Activated CD4-positive, alpha-beta T cell treated with anti-CD3 and anti-CD28 coated beads, Interleukin-2, amount 10 ng/mL, durations not matched to agents 7 days and 5 days (primary cell): ENCODE measurements at places on chromosomes 3 and 15.

DNA sequence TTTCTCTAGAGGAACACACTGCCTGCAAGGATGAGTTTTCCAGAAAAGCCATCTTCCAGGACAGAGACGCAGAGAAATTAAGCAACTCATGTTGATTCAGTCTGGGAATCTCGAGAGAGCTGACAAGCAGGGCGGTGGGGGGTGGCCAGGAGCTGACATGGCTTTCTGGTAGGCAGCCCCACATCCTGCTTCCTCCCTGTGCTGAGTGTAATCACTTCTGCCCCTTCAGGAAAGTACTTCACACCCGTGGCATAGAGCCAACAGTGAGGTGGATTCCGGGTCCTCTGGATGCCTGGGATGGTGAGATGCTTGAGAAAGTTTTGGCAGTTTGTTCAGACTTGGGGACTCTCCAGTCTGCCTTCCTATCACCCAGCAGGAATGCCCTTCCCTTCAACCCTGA lies 221.1 kb downstream of the SLCO3A1 start:
- DNase-seq: no peak

- no peak for DNase-seq
Measured at GRCh38 chr3:32522682-32523081, 20.0 kb upstream of the CMTM6 start.

DNA sequence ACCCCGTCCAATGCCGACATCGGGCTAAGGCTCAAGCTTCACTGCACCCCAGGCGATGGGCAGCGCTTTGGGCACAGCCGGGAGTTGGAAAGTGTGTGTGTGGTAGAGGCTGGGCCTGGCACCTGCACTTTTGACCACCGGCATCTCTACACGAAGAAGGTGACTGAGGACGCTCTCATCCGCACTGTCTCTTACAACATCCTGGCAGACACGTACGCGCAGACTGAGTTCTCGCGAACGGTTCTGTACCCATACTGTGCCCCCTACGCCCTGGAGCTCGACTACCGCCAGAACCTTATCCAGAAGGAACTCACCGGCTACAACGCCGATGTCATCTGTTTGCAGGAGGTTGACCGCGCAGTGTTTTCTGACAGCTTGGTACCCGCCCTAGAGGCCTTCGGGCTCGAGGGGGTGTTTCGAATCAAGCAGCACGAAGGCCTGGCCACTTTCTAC lies 1.0 kb downstream of the PDE12 start:
- DNase-seq: peak; percentile 59

DNA sequence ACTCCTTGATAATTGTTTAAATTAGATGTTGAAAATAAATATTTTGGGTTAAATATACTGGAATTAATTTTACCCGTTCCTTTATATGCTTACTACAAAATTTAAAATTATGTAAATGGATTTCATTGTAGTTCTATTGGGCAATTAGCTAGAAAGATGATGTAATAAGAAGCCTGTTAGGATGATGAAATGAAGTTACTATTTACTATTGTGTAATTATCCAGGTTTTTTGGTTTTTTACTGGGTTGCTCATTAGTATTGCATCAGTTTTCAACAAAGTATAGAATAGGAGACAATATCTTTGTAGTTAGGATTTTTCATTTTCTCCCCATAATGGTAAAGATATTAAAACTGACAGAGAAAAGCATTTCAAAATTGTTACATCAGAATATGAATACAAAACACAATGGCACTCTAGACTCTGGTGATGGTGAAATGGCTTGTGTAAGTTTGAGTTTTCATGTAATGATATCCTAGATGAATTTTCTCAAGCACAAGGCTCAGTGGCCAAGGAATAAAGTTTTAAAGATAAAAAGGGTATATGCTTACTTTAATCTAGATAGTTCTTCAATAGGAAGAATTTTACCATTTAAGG lies 222.0 kb downstream of the P3H2 start:
- DNase-seq: no peak

DNA sequence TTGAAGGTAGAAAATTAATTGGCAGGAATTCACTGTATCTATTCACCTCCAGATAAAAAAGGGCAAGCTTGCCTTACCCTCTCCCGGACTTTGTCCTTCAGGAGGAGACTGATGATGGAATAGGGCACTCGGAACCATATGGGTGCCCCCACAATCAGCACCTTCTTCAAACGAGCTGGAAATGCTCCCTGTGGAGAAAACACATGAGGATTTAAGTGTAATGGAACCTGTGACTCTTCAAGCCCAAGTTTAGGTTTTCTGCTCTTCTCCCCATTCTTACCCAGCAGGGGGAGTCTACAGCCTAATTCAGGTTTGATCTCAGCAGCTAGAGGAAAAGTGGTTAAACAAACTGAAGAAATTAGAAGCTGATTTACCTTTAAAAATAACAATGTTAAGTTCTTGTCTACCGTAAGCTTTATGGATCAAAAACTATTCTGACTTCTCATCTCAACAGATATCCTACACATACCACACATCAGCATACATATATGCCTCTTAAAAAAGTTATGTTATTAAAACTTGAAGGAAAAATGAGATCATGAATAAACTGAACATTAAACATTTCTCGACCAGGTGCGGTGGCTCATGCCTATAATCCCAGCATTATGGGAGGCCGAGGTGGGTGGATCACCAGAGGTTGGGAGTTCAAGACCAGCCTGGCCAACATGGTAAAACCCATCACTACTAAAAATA lies 57.5 kb upstream of the SIN3A start:
- peak; percentile 53 for DNase-seq

DNA sequence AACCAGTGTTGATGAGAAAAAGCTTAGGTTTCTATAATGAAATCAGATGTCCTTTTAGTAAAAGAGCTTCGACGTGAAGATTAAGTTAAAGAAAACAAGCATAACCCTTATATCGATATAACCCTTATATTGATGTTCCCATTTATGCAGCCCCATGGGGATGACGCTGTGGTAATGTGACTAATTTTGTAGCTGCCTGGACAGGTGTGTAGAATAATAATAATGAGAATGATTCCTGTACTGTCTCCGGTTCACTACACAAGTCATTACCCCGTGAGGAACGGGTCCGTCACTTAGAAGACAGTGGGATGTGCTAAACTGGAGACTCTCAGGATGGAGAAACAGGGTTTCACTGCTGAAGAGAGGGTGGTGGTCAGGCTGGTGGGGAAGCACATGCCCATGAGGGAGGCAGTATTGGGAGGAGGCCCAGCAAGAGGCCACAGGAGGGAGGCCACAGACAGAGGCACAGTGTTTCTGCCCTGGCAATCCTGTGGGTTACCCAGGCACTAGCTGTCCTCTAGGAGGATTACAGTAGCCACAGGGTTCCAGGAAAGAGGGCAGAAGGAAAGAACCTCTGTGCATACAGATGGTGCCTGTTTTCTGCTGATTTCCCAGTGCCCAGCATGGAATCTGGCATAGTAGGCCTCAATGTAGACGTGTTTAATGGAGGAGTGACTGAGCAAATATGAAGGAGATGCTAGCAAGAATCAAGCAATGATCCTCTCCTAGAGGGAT lies 191.1 kb upstream of the TSC22D2 start:
- no peak for DNase-seq

DNA sequence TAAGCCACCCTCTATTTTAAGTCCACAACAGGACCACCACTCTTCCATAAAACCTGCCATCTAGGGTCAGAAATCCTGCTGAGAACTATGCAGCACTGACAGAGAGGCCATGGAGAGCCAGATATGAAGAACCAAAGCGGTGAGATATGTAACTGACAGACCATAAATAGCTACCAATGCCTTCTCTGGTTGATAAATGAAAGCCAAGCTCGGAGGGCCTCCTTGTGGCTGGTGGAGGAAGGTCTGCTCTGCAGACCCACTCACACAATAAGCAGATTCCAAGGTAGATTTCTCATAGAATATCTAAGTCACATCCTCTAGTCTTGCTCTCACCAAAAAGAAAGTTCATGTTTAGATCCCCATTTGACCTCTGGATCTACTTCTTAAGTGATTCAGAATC lies 38.9 kb downstream of the RYK start:
- peak; percentile 25 for DNase-seq

GRCh38 chr3:159763602-159764489 lies 224.8 kb upstream of the IL12A start:
- DNase-seq: peak; percentile 36

- no peak for DNase-seq
Measured at GRCh38 chr3:78992830-78993229, 775.0 kb downstream of the ROBO1 start.

- DNase-seq: no peak
Measured at GRCh38 chr3:13003608-13004007, 69.6 kb downstream of the IQSEC1 start.

GRCh38 chr3:48664929-48665328 lies 2.2 kb upstream of the CELSR3 start:
- DNase-seq: no peak

DNA sequence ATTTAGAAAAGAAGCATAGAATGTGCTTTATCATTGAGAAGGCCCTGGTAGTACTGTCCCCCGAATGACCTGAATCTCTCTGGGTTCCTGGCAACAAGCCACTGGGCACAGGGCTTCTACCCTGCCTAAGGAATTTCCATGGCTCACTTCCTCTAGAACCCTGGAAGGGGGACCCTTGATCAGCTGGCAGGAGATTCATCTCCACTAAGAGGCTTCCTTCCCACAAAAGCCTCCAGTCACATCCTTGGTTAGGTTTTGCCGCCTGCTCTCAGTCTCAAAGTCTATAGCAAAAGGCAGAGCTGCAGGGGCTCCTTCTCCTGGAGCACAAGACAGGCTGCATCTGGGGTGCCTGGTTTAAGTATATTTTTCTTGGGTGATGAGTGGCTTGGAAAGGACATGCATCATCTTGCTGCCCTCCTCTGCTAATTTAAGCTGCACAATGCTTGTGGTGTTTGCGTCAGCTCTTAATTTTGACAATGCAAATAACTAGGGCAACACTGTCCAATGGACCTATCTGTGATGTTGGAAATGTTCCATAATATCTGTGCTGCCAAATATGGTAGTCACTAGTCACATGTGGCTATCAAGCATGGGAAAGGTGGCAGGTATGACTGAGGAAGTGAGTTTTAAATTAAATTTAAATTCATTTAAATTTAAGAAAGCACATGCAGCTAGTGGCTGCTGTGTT lies 33.4 kb upstream of the RARRES1 start:
- no peak for DNase-seq

- peak; percentile 60 for DNase-seq
Measured at GRCh38 chr3:113495035-113495434, 19.9 kb downstream of the SPICE1 start.

GRCh38 chr15:90812171-90812957 lies 56.0 kb upstream of the FURIN start:
- DNase-seq: no peak

DNA sequence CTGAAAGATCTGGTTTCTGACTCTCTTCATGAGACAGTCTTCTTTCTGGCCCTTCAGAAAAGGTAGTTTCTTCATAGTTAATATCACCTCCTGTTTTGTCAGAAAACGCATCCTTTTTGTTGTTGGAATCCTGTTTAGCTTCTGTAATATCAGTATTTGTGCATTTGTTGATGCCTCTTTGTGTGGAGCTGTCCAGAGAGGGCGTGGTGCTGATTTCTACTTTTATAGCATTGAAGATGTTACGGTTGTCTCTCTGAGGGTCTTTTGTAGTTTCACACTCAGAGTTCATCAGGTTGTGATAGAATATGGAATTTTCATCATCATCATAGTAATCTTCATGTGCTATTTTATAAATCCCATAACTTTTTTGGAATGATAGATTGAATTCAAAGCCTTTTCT lies 8.9 kb downstream of the GPR149 start:
- DNase-seq: peak; percentile 8

DNA sequence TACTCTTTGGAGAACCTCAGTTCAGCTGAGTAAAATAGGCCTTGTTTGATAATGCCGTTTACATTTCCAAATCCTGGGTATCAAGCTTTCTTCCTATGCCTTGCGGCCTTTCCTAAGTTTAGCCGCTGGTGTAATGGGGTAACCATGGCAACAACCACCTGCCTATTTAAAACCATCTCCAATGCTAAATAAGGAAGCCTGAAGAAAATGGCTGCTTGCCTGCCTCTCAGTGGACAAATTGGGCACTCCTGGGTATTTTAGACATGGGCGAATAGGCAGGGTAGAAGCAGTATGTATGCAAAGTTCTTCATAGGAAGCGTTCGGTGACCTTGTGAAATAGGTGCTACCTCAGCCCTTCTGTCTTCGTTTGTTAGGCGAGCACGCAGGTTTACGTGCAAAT lies 122.7 kb downstream of the DGKG start:
- no peak for DNase-seq

GRCh38 chr15:85943791-85944190 lies 135.9 kb upstream of the AGBL1 start:
- no peak for DNase-seq

DNA sequence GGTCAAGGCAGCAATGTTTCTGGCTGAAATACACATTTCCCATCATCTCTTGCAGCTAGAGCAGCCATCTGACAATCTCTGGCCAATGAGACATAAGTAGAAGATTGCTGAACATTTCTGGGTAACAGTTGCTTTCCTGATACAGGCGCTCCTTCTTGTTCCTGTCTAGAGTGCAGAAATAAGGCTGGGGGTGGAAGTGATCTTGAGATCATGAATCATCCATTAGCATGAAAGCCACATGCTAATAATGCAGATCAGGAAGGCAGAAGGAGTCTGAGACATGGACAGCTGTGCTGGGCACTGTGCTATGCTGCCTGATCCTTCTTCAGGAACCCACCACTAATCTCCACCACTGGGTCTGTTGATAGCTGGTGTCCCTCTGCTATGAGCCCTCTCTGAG lies 14.8 kb upstream of the TMEM108 start:
- DNase-seq: no peak

DNA sequence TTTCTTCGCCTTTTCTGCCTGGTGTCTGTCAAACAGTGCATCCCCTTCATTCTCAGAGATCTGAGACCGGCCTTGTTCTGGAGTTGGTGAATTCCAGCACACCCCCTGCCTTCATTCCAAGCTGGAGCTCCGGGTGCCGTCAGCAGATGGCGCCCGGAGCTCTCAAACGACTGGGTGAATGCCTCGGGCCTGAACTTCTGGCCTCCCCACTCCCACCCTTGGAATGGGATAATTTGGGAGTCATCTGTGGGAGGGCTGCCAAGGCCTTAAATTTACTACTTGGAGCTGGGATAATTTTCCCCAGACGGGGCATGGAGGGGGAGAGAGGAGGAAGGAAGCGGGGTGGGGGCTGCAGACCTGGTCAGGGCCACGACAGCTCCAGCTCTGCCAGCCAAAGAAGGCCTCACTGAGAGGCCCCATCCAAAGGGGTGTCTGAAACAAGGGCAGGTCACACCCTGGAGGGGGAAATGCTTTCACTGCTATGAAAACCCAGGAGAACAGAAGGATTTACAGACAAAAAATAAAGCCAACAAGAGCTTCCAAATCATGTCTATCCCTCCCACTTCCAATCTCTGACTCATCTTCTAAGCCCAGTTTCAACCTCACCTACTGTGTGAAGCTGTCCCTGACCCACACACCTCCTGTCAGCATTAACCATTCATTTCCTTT lies 187.9 kb downstream of the OPA1 start:
- DNase-seq: peak; percentile 33

DNA sequence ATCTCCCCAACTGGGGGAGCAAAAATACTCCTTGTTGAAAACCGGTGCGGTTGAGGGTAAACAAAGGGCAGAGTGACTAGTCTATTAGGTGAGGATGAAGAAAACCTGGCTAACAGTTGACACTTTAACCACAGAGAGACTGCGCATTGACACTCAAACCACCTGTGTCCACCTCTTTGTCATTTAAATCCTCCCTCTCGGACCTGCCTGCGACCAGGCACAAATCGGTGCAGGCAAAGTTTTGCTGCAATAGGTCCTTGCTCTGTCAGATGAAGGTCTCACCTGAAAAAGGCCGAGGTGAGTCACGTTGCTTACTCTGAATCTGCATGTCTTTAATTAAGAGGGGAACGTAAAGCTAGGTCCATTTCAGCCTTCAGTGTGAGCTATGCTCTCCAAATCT lies 494.1 kb upstream of the DPPA4 start:
- DNase-seq: no peak
